ENCODE measurements at places on chromosomes 12 and 14.

- no peak for DNase-seq
Observed at GRCh38 chr12:116074686-116075085, 202.8 kb downstream of the MED13L start.

DNA sequence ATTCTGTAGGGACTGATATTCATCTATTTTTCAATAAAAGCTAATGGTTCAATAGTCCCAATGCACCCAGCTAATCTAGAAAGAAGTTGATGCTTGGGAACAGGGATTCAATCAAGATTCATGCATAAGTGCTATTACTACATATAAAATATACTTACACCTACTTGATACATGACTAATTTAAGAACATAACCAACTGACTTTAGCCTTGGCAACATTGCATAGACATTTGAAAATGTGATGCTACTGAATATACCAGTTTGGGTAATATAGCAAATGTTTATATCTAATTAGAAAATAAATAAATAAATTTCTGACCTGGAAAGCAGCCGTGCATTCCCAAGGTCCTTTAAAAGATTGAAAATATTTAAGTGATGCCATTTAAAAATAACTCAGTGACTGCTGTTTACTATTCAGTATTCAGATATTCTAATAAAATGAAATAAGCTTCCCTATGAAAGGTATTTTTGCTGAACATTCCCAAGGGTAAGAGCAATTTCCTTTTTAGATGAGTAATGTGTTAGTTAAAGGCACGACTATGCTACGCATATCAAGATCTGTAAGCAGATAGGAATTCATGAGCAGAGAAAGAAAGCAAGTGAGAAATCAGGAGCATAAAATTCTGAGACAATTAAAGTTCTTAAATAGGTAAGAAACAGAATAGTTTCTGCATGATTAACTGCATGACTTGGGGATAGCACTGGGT lies 160.6 kb upstream of the SYT1 start:
- DNase-seq = peak; percentile 87

GRCh38 chr12:99957866-99958466 lies 26.8 kb downstream of the ANKS1B start:
- no peak for DNase-seq

DNA sequence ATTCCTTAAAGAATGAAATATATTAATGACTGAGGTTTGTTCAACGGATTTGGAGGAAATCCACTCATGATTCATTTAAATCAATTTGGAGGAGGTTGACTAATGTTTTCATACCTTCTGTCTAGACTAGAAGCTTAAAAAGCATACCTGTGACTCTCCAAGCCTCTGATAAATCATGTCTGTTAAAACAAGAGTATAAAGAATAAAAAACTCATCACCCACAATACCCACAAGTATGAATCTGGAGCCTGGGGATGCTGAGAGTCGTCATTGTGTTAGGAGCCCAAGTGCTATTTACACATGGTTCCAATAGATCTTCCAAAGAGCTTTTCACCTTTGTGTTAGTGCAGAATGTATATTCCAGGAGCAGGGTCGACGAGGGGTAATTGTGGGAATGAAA lies 86.8 kb upstream of the ADAMTS20 start:
- DNase-seq = peak; percentile 63
